GM20000 (cell line): ENCODE measurements at places on chromosomes 6 and 20.
A peak's percentile ranks its signal among the peaks of the same experiment; 100 is the strongest.

DNA sequence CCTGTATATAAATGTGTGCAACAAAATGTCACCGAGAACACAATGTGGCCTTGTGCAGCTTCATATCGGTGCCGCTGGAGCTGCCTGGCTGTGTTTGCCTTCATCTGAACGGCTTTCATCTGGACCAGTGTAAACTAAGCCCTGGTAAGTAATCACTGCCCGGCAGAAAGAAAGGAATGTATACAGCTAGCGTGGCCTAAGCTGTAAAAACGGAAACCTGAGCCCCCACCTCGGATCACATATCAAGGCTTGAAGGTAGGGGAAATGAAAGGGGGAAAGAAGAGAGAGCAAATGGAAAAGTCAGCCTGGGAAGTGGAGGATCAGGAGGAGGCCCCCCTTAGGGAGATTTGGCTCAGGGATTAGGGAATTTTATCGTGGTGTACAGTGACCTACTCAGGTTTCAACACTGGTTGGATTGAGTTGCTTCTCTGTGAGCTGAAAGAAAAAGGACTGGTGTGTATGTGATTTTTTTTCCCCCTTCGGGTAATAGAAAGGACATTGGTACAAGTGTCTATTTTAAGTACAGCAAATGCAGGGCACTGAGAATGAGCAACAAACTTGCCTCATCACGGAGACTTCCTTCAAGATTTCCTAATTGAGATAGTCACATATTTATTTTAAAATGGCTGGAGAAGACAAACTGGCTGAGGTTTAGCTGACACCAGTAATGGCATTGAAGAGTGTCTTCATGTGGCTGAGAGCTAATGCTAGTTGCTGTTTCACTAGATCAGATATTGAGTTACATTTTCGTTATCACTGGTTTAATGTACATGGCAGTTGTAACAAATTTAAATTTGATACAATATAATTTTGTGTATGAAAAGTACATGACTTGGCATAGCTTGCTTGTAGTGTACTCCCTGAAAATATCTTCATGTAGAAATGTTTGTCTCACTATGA is 3.5 kb downstream of the SOBP start:
- DNase-seq: no peak

GRCh38 chr20:35360033-35360432 is 51.7 kb downstream of the UQCC1 start:
- no peak for DNase-seq

DNA sequence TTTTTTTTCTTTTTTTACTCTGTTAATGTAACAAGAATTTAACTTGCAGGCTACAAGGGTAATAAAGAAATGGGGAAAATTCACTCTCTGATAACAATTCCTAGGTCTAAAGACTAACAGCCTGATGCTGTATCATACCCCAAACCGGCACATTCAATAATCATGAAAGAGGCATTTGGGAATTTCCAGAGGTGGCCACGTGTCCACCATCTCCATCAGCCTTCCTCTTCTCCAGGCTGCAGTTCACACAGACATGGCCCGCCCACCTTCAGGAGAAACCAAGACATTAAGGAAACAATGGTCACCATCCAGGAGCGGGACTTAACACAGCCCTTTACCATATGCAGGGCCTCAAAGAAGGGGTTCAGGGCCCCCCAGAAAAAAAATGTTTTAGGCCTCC is 44.8 kb downstream of the PDE10A start:
- DNase-seq: no peak

DNA sequence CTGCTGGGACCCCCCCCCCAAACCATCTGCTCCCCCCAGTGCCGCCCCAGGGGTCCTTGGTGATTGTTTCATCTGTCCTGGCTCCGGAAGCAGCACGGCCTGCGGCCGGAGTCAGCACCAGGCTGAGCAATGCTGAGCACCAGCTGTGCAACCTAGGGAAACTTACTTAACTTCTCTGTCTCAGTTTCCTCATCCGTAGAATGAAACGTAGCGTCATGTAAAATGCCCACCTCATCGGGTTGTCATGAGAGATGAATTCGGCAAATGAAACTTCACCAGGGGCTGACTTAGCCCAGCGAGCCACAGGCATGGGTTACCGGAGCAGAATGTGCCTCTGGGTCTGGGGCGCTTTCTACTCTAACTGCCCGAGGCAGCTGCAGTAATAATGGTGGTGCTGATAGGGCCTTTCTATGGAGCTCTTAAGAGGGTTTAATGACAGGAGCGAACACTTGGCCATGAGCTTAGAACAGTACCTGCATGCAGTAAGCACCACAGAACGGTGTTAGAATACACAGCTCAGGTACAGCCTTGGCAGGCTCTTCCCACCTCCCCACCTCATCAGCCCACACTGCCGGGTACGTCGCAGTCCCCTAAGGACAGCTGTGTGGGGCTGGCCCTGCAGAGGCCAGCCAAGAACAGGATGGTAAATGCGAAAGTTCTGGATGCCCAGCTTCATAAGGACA is 1.7 kb downstream of the THBS2 start:
- DNase-seq: no peak

DNA sequence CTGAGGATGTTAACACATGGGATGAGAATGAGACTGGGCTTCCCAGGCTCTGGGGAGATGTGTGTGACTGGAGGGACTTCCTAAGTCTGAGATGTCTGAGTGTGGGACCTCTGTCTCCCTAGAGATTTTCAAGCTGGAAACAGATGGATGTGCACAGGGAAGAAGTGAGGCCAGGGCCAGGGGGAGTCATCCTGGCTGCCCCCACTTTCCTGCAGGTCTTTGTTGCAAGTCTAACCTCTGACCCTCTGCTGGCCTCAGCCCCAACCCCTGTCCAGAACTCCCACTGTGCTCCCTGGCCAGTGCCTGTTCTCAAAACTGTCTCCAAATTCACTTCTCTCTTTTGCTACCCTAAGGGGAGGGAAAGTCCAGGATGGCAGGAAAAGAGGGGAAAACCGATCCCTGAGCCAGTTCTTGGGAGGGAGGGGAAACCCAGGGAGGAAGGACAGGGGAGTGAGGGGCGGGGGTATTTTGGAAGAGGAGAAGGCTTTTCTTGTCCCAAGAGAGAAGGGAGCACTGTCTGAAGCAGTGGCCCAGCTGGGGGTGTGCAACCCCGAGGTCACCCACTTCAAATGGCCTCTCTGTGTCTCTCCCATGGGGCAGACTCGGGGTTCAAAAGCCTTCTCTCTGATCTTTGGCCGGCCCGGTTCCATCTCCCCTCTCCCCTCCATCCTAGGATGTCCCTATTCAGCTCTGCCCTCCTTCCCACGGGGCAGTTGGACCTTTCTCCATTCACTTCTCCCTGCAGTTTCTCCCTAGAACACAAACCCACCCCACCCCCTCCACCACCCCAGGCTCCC is 3.1 kb downstream of the PPP1R18 start:
- no peak for DNase-seq

DNA sequence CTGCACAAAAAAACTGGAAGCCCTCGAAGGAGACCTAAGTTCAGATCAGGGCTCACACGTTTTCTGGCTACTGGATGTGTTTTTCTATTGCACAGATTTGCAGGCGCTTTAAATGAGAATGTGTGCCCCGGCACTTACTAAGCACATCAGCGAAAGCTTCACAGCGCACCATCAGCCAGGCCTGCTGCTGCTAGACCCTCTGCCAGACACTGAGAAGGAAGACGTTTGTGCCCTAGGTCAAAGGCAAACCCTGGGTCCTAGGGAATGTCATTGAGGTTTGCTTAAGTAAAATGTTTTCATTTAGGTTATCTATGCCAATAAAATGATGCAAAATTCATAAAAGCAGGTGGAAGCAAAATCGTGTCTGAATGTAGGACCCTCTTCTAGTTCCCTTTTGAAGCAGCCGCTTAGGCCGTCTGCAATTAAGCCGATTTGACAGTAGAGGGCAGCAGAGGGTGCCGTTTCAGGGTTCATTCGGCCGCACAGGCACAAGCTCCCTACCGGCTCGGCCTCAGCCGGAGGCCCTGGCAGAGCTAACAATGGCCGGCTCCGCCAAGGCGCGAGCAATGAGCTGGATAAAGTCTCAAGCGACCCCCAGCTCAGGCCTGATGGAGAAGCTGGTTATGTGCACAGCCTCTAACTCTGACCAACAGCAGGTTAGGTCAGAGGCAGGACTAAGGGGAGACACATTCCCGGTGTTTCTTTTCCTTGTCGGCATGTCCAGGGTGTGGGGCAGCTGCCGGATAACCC is 107.2 kb upstream of the FOXA2 start:
- DNase-seq: peak; percentile 76

DNA sequence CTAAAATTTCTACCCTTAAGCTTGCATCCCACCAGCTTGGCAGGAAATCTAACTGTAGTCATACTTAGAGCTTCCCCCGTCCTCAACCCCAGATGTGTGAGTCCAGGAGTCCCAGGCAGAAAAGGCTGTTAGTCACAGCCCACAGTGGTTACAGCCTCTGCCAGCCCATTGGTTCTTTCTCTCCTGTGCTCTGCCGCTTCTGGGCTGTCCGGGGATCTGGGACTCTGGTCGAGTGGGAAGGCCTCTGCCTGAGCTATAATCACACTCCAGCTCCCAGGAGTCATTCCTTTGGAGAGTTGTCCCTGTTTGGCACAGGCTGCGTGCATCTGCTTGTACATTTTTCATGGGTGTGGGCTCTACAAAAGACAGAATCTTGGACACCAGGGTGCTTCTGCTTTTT is 45.6 kb upstream of the FYN start:
- DNase-seq: no peak

DNA sequence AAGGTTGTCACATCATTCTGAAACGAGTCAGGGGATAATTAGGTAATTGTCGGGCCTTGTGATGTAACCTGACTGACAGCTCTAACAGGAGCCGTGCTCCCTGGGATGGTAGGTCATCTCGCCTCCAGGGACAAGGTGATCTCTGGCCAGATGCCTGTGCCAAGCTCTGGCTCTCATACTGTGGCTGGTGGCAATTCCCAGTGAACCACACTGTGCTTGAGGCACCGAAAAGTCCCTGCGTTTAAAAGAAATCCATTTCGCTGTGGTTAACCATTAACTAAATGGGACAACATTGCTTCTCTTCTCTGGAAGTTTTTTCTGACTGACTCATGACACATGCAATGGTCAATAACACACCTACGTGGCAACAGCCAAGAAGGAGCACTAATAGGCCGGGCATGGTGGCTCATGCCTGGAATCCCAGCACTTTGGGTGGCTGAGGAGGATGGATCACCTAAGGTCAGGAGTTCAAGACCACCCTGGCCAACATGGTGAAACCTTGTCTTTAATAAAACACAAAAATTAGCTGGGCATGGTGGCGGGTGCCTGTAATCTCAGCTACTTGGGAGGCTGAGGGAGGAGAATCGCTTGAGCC is 669.2 kb downstream of the PRKN start:
- DNase-seq: no peak

- DNase-seq: no peak
Observed at GRCh38 chr20:33838035-33838864, 27.1 kb downstream of the CHMP4B start.

DNA sequence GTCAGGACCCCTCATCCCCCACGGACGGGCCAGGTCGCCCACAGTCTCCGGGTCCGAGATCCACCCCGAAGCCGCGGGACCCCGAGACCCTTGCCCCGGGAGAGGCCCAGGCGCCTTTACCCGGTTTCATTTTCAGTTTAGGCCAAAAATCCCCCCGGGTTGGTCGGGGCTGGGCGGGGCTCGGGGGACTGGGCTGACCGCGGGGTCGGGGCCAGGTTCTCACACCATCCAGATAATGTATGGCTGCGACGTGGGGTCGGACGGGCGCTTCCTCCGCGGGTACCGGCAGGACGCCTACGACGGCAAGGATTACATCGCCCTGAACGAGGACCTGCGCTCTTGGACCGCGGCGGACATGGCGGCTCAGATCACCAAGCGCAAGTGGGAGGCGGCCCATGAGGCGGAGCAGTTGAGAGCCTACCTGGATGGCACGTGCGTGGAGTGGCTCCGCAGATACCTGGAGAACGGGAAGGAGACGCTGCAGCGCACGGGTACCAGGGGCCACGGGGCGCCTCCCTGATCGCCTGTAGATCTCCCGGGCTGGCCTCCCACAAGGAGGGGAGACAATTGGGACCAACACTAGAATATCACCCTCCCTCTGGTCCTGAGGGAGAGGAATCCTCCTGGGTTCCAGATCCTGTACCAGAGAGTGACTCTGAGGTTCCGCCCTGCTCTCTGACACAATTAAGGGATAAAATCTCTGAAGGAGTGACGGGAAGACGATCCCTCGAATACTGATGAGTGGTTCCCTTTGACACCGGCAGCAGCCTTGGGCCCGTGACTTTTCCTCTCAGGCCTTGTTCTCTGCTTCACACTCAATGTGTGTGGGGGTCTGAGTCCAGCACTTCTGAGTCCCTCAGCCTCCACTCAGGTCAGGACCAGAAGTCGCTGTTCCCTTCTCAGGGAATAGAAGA is 978 bp downstream of the HLA-A start:
- DNase-seq: no peak

DNA sequence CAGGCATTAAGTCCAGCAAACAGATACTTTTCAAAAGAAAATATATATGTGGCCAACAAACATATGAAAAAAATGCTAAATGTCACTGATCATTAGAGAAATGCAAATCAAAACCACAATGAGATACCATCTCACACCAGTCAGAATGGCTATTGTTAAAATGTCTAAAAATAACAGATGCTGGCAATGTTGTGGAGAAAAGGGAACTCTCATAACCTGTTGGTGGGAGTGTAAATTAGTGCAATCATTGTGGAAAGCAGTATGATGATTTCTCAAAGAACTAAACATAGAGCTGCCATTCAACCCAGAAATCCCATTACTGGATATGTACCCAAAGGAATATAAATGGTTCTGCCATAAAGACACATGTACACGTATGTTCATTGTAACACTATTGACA is 20.6 kb downstream of the KCNQ5 start:
- DNase-seq: no peak

GRCh38 chr6:91523511-91523910 is 936.6 kb upstream of the MAP3K7 start:
- DNase-seq: no peak

DNA sequence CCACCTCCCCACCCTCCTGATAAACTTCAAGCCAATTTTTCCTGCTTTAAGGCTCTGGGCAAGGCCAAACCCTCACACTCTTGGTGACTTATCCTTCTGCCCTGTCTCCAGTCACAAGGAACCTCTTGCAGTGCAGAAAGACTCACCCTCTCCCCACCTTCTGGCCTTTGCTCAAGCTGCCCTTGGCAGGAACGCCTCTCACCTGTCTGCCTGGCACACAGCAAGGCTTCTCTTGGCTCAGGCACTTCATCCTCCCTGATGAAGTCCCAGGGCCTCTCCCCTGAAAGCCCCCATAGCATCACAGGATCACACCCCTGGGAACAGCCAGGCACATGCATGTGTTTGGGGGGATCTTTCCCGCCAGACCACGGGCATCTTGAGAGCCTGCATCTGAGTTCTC is 68.8 kb upstream of the NNAT start:
- no peak for DNase-seq

DNA sequence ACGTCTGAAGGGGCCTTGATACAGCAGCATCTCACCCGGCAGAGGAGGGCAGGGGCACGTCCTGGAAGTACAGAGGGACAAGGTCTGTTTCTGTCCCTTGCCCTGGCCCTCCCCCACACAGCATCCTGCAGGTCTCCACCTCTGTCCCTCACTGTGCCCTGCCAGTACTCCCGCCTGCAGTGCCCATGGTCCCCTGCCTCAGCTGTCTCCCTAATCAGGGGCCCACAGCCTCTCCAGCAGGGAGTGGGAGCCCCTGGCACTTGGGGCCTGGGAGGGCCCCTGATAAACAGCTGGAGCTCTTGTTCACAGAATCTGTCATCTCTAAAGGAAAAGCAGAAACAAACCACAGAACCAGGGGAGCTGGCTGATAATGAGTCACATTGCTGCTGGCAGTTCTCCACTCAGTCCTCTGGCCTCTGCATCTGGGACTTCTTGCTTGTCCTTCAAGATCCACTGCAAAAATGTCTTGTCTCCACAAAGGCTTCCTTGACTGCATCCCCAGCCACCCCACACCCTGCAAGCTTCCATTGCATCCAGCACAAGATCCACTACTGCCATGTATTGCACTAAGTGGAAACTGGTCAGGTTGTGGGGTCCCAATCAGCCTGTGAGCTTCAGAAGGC is 33.2 kb upstream of the TAF8 start:
- DNase-seq: peak; percentile 10
